ENCODE measurements at places on chromosomes 16 and 17.

DNA sequence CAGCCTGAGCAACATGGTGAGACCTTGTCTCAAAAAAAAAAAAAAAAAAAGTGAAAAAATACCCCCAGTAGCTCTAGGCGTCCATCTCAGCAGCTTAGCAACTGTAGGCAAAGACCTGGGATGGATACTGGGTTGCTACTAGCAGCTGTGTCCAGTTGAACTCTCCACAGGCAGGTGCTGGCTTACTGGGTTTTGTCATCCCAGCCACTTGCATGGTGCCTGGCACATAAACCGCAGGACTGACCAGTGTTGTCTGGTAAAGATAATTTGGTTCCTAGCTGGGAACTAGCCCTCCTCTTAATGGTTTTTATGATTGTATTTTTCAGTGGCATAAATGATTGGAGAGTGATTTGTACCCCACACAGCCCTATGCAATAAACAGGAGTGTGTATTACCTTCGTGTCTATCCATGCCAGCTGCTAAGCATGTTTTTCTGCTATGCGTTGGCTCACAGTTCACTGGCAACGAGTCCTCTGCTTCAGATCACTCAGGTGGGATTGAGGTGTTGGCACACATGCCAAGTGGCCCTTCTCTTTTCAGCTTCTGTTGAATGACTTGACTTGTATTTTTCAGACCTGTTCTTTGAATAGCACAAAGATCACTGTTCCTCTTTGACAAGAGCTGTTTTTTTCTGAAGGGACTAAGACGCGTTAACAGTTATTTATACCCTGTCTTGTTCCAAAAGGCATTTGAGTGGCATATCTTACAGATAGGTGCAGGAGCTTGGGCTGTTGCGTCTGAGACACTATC, 352.9 kb downstream of the SNX29 start:
- no peak for DNase-seq

GRCh38 chr16:16062023-16062937, 112.9 kb downstream of the ABCC1 start:
- no peak for DNase-seq

GRCh38 chr16:54519161-54519695, 232.6 kb upstream of the IRX3 start:
- DNase-seq = no peak

DNA sequence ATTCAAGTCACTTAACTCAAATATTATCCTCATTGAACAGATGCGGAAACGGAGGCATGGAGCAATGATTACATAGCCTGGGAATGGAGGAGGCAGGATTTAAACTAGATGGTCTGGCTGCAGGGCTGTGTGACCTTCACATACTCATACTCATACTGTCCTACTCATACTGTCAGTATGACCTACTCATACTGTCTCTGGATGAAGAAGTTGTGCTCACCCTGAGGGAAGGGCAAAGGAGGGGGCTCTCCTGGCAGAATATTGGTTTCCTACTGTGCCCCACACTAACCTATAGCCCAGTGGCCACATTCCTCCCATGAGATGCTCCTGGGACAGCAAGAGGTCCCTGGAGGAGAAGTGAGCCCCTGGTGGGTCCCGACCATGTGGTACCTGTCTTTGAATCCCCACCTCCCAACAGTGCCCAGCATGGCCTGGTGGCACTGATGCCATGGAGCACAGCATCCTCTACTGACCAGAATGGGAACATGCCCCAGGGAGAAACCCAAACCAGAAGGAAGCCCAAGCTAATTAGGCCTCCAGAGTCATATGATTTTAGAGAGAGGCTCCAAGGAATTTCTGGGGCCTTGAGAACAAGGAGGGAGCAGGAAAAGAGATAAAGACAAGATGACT, 197.3 kb upstream of the SDK2 start:
- no peak for DNase-seq

DNA sequence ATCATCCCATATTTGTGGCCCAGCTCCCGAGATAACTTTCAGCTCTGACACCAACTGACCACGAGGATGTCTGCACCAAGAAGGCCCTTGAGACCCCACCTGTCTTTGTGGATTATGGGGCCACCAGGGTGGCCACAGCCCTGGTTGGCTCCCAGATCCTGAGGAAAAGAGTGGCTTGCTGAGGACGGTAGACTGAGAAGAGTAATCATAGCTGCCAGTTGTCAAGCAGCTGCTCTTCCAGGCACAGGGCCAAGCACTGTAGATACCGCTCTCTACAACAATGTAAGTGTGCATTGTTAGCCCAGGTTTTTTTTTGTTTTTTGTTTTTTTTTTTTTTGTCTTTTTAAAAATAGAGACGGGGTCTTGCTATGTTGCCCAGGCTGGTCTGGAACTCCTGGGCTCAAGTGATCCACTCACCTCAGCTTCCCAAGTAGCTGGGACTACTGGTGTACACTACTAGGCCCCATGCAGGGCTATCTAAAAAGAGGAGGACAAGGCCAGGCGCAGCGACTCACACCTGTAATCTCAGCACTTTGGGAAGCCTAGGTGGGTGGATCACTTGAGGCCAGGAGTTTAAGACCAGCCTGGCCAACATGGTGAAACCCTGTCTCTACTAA, 9.6 kb downstream of the ZNF205 start:
- no peak for DNase-seq

DNA sequence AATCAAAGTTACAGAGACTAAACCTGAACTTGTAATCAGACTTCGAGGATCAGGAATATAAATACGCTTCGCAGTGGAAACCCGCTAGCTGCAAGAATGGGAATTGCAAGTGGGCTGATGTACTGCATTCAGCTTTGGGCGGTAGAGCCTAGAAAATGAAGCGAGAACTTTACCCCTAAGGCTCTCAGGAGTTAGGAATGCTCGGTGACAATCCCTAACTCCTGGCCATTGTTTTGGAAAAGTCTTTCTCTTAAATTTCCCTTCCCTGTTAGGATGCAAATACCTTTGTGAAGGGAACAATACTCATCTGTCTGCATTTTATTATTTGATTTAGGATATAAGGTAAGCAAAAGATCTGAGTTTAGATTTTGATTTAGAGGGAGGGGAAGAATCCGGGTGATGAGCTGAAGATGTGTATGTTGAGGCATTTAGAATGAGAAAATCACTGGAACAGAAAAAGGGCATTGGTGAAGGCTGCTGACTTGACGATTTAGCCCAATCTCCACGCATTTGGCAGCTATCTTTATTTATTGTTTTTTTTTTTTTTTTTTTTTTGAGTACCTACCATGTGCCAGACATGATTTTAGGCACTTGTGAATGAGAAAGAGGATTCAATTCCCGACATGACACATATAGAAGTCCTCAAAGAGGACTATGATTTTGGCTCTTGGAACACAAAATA, 2.2 kb upstream of the TOX3 start:
- DNase-seq = no peak
